Myocyte (in vitro differentiated cells): ENCODE measurements at places on chromosomes 1 and 21. TPM values are rescaled to one million over a fixed set of nuclear protein-coding genes. Genes with fewer than 3 reads are reported as not detected.

- no peak for DNase-seq
These were observed 264.3 kb downstream of the PTPRU start for GRCh38 chr1:29500651-29501050.

GRCh38 chr1:61842036-61842435 lies 99.8 kb downstream of the PATJ start:
- no peak for DNase-seq

- no peak for DNase-seq
These were observed 79.6 kb downstream of the PROX1 start for GRCh38 chr1:214067397-214067796.

Gene DNAH14
- 10.1 and 25.2 TPM in 2 replicates for total RNA-seq

- DNase-seq: no peak
These were observed 8.4 kb upstream of the NBPF11 start for GRCh38 chr1:148160343-148161052.

Gene BMP8B
- total RNA-seq: 4.1 and 5.0 TPM in 2 replicates

- no peak for DNase-seq
These were observed 58.1 kb downstream of the SERBP1 start for GRCh38 chr1:67372136-67372535.

- DNase-seq: no peak
These were observed 29.8 kb downstream of the COL6A1 start for GRCh38 chr21:46011267-46011967.

Gene RGS13
- total RNA-seq: 0.62 and 0.68 TPM in 2 replicates

- DNase-seq: no peak
These were observed 37.5 kb upstream of the GOLT1A start for GRCh38 chr1:204251286-204251685.

Gene CYP2J2
- total RNA-seq: 20.8 and 21.6 TPM in 2 replicates

Gene ST3GAL3
- 29.2 and 33.7 TPM in 2 replicates for total RNA-seq

DNA sequence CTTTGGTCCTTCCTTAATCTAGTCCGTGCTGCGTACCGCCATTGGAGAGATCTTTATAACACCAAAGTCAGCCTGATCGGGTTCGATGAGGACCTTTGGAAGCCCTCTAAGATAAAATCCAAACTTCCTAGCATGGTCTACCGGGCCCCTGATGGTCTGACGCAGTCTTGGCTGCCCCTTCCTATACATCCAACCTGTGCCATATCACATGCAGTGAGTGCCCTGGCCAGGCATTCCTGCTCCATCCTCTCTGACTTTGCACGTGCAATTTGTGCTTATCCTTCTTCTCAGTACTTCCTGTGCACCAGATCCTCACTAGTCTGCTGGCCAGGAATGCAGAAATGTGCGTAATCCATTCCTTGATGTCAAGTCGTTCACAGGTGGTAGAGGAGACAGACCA lies 45.6 kb downstream of the CFAP57 start:
- DNase-seq: no peak

Gene DMBX1
- not detected in 2 replicates for total RNA-seq

DNA sequence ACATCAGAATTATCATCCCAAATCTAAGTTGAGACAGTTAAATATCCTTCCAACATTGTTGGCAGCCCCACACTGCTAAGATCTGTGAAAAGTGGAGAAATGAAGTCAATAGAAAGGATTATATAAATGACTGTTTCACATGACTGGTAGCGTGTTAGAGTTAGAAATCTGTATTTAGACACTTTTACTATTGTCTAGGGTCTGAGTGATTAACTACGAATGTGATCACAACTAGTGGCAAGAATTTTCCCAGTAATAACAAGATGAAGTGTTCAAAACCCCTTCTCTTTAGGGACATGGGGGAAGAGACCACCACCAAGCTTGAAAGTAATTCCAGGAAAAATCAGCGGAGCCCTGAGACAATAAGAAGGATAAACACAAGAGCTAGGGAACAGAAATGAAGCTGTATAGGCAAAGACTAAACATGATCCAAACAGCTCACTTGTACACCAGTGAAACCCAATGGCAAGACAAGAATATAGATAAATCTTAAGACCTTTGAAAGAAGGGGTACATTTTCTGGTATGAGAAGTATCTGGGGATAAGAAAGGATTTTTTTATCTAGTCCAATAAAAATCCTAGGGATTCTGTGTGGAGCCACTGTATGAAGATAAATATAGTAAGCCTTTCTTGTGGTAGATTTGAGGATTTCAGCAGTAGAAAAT lies 646.6 kb upstream of the USP24 start:
- no peak for DNase-seq

Gene PEAR1
- 0.05 TPM in 1 of 2 replicates, not detected in the other for total RNA-seq

DNA sequence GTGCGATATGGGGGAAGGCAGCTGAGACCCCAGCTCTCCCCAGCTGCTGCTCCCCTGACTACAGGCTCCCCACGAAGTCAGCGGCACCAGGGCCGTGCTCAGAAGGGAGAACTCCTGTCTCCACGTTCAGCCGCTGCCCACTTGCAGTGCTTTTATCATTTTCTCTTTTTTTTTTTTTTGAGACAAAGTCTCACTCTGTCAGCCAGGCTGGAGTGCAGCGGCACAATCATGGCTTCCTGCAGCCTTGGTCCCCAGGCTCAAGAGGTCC lies 933 bp upstream of the FTCD start:
- no peak for DNase-seq

GRCh38 chr1:110465814-110466380 lies 14.9 kb downstream of the PROK1 start:
- DNase-seq: no peak

DNA sequence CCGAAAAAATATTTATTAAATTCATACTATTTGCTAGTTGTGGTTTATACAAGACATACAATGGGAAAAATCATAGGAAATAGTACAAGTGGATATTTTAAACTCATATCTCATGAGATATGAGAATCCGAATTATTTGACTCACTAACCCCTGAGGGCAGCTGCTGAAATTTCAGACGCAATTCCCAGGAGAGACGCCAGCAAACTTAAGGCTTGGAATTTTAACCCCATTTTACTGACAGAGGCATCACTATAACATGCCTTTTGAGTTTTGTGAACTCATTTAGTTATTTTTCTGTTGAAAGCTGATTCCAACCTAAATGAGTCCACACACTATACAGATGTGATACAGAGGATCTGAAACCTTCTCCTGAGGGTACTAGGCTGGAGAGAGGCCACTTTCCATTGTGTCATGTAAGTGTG lies 5.9 kb upstream of the MROH9 start:
- DNase-seq: peak; percentile 68

Gene CD2
- total RNA-seq: not detected in 2 replicates

GRCh38 chr1:43284546-43285110 lies 753 bp downstream of the C1orf210 start:
- no peak for DNase-seq

DNA sequence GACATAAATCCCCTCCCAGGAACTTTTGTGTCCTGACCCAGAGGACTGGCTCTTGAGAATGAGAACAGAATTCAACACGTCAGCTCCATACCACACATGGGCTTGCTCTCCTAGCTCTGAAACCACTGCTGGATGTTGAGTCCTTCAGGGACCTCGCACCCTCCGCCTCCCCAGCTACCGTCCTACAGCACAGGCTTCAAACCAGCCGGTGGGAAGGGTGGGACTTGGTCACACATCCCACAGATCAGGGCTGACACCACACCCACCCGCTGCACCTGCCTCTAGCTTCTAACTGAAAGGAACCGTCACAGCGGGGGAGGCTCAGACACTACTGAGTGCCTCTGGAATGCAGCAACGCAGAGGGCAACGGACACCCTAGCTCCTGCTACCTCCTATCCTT lies 24.0 kb downstream of the MRAP start:
- DNase-seq: no peak

DNA sequence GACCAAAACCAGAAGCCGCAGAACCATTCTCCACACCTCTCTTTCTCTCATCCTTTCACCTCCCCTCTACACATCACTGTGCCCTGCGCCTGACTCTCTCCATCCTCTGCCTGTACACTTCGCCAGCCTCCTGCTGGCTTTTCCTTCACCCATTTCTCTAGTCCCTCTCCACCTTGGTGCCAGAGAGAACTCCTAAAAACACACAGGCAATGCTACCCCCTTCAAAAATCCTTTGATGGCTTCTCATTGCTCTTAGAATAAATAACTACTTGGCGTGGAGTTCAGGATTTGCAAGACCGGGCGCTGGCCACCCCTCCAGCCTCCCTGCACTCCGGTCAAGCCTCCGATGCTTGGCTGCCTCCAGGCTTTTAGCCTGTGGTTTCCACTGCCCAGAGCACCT lies 8.6 kb downstream of the CRABP2 start:
- no peak for DNase-seq

Gene AIM2
- not detected in 2 replicates for total RNA-seq

Gene CLIC6
- total RNA-seq: not detected in 2 replicates

DNA sequence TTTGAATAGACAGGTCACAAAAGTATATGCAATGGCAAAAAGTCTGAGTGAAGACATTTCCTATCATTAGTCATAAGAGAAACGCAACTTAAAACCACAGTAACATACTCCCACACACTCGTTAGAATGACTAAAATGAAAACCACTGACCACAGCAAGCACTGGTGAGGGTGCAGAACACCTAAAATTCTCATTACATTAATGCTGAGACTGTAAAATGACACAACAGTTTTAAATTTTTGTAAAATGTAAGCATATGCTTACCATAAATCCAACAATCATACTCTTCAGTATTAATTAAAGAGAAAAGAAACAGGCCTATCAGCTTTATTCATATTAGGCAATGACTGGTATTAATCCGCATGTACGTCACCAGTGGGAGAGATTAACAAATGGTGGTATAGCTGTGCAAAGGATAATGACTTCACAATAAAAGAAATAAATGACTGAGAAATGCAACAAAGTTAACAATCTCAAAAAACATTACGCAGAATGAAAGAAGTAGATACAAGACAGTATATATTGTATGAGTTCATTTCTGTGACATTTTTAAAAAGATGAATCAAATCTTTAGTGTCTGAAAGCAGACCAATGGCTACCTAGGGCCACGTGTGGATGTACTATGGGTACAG lies 253.5 kb downstream of the AKT3 start:
- DNase-seq: peak; percentile 66

DNA sequence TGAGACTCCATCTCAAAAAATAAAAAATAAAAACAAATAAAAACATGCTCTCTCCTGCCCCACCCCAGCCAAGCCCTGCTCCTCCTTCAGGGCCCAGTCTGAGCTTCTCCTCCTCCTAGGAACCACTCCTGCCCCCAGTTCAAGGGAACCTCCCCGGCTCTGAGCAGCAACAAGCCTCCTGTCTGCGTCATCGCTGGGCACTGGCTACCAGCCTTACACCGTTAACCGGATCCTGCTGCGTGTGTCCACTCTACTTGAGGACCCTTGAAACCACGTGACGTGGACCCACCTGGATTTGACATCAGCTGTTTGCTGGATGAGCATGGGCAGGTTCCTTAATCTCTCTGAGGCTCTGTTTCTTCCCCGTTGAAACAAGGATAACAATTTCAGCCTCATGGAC lies 1.6 kb upstream of the TAS1R2 start:
- DNase-seq: no peak

Gene TCHH
- total RNA-seq: not detected in 2 replicates

GRCh38 chr21:42484966-42485365 lies 11.1 kb downstream of the RSPH1 start:
- DNase-seq: no peak

Gene SMYD2
- 19.6 and 20.0 TPM in 2 replicates for total RNA-seq

DNA sequence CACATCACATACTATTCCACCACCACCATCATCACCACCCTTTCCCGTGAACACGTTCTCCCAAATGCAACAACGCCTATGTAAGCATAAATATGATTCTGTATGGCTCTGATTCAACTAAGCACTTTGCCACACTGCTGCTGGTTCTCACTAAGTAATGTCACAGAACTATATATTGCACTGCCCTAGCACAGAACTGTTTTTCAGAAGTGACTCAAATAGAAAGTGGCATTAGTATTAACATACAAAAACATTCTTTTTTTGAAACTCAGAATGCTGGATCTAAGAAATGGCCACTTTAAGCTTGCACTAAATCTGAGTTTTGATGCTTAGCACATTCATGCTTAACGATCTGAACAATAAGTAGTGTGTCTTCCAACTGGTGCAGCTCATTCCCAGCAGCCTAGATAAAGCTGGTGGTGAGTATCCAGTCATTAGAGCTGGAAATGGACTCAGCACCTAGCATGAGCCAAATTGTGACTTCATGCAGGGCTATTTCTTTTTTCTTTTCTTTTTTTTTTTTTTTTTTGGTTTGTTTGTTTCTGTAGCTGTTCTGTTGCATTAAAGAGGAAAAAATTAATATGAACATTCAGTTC lies 46.2 kb upstream of the ZC3H11B start:
- no peak for DNase-seq

GRCh38 chr1:244052016-244052727 lies 1.1 kb downstream of the ZBTB18 start:
- peak; percentile 90 for DNase-seq
